ENCODE measurements at places on chromosomes 2 and 18.
A peak's percentile ranks its signal among the peaks of the same experiment; 100 is the strongest.

DNA sequence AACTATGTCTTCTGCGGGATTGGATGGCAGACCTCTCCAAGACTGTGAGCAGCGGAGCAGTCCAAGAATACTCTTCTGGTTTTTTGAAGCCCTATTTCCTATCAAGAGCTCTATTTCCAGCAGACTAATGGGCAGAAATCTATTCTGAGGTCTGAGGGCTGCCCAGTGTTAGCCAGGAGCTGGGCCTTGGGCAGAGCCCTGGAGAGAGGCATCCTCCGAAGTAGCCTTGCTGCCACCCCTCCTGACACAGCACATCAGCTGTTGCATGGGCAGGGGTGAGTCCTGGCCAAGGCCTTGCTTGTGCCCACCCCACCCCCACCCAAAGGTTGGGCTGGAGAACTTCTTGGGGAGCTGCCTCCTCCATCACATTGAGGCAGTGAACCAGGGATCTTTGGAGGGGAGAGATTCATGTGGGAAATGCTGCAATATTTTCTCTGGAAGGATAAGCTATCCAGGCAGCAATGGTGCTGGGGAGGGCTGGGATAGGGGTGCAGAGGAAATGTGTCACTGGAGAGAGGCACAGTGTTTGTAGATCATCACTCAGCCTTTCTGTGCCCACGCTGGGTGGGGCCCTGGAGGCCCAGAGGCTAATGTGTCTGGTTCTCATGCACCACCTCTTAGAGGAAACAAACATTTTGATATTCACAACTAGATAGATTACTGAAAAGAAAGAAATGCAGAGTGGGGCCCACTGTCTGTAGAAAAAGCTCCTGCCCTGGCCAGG is 104.7 kb downstream of the VSNL1 start:
- DNase-seq = no peak

GRCh38 chr2:123777116-123777515 is 248.0 kb upstream of the CNTNAP5 start:
- DNase-seq = no peak

DNA sequence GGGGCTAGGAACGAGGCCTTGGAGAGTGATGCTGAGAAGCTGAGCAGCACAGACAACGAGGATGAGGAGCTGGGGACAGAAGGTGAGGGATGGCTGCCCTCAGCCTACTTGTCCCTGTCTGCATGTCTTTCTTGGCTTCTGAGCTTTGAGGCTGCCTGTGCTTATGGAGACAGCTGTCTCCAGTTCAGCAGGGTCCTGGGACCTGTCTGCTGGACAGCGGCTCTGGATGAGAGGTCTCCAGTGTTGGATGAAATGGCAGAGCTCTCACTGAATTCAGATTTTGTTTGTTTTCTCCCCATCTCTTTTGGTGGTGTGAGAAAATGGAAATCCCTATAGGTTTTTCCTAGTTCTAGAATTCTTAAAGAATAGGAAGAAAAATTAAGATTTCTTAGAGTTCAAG is 54.8 kb downstream of the NTSR2 start:
- no peak for DNase-seq

- DNase-seq = no peak
These were observed 15.5 kb downstream of the AQP12A start for GRCh38 chr2:240707043-240707756.

- no peak for DNase-seq
These were observed 879.6 kb upstream of the CELF4 start for GRCh38 chr18:38444971-38445803.

DNA sequence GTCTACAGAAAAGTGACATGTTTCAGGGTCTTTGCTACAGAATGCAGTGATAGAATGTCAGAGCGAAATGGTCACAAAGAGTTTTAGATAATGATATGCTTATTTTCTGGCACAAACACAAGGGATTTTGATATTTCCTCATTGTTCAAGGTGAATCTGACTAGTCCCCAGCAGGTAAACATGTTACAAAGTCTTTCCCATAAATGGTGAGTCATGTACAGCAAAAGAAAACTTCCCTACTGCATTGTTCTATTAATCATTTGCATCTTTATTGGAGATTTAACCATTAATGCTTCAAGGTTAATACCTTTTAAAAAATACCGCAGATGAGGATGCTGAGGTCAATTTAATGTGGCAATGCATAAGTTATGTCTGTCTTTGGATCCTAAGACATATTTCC is 19.1 kb upstream of the TRIB2 start:
- no peak for DNase-seq

GRCh38 chr2:241225983-241226382 is 37.5 kb downstream of the ANO7 start:
- no peak for DNase-seq

GRCh38 chr2:231463698-231464575 is at the start of gene NCL:
Gene NCL, minus strand, starts transcription at chr2:231464484. Its CDS starts 131 bp downstream, at chr2:231464353.
- DNase-seq = peak; percentile 79

GRCh38 chr2:126797622-126798275 is 100.9 kb upstream of the TEX51 start:
- no peak for DNase-seq

GRCh38 chr18:7291046-7291445 is 60.2 kb downstream of the LRRC30 start:
- DNase-seq = no peak

GRCh38 chr2:145157036-145157675 is 637.2 kb upstream of the ZEB2 start:
- DNase-seq = no peak

GRCh38 chr2:209368914-209369313 is 54.9 kb upstream of the MAP2 start:
- DNase-seq = no peak

- DNase-seq = no peak
These were observed 87.6 kb downstream of the SEMA4F start for GRCh38 chr2:74741629-74742028.

GRCh38 chr2:14560716-14561115 is 71.8 kb upstream of the LRATD1 start:
- no peak for DNase-seq

DNA sequence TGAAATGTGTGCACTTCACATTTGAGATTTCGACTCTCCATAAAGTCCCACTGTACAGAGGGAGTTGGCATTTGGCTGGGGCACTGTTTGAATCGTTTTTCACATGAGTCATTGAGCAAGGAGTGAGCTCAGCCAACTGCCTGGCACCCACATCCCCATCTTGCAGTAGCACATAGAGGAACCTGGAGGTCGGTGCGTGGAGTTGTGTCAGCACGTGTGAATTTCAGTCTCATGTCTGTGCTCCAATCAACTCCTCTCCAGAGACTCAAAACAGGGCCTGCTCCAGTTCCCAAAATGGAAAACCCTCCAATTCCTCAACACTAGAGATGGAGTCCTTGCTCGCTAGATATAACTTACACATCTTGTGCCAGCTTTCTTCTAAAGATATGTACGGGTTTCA is 126.8 kb upstream of the CAPN13 start:
- no peak for DNase-seq

DNA sequence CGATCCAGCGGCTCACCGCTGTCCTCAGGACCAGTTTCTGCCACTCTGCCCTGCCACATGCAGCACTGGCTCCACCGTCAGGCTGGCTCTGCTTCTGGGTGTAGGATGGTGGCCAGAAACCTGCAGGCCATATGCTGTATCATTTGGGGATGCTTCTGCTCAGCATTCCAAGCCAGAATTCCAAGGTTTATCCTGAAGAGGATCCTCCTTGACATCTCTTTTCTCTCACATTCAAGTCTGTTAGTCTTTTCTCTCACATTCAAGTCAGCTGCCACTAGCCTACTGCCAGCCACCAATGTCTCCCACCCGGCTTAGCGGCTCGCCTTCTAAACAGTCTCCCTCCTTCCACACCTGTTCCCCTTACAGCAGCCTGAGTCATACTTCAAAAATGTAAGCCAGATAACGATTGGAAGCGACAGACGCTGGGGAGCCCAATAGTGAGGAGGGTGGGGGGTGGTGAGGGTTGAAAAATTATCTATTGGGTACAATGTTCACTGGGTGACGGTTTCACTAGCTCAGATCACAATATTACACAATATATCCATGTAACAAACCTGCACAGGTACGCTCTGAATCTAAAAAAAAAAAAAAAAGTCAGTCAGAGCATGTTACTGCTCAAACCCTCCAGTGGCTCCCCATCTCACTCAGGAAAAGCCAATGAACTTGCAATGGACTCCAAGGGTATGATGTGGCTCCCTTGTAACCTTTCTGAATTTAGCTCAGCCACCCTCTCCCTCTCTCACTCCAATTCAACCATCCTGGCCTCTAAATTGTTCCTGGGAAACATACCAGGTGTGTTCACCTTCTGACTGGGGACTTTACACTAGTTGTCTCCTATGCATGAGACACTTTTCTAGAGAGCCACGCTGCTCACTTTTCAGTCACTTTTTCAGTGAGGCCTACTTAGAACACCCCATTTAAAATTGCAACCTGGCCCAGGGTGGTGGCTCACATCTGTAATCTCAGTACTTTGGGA is 38.8 kb upstream of the SP3 start:
- DNase-seq = no peak

DNA sequence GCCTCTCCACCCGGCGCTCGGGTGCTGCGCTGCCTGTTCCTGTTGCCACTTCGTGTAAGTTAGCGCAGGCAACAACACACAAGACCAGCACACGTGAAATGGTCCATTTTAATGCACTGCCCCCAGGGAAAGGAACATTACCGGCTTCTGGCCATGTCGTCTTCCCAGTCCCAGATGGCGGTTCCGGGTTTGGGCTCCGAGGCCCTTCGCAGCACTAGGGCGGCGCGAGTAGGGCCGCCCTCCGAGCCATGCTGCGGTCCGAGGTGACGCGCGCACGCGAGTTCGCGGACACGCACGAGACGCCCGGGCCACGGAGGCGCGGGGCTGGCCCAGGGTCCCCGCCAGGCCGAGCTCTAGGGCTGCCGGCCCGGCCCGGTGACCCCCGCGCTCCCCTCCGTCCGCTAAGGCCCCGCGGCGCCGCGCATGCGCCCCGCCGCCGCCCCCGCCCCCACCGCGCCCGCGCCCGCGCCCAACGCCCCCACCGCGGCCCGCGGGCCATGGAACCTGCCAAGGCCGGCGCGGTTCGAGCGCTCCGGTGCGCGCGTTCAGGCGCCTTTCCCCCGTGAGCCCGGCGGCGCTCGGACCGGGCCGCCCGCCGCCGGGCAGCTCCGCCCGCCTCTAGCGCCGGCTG is 367 bp upstream of the ZNF236 start:
- DNase-seq = peak; percentile 58

- DNase-seq = no peak
These were observed 201.9 kb upstream of the COPS8 start for GRCh38 chr2:236883819-236884218.

DNA sequence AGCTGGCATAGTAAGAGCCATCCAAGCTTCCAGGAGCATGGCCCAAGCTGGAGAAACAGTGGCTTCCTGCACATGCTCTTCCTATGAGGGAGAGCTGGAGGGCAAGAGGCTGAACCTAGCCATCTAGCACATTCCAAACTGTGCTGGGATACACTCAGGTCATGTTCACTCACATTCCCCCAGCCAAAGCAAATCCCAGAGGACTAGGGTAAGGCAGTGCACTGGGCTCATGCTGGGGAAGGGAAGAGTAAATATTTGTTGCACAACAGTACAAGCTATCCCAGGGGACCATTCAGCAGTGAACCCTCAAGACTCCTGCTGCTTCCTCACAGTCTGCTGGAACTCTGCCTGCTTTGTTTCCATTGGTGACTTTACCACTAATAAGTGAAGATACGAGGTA is 20.7 kb upstream of the GYPC start:
- no peak for DNase-seq

DNA sequence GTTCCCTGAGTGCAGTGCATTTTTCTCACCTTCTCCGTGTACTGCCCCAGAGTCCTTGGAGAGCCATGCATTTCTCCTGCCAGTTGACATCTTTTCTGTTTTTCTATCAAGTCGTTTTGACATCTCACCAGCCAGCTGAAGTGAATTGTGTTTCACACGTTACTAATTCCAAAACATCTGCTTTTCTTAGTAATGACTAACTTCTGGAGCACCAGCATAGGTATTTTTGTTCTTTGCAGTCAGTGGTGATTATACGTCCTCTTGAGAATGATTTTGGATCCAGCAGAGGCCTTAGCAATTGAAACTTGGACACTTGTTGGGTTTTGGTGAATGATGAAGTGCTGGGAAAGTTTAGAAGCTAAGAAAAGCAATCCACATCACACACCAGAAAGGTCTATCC is 112.5 kb downstream of the PIK3C3 start:
- DNase-seq = no peak

- DNase-seq = no peak
These were observed 8.6 kb upstream of the RNF152 start for GRCh38 chr18:61901323-61901986.

All from stimulated activated CD8-positive, alpha-beta memory T cell treated with anti-CD3 and anti-CD28 coated beads, Interleukin-12 subunit alpha, Interleukin-12 subunit beta, amount 100 ng/mL, for 4 hours (primary cell).